ENCODE measurements at places on chromosomes 2 and 18.

DNA sequence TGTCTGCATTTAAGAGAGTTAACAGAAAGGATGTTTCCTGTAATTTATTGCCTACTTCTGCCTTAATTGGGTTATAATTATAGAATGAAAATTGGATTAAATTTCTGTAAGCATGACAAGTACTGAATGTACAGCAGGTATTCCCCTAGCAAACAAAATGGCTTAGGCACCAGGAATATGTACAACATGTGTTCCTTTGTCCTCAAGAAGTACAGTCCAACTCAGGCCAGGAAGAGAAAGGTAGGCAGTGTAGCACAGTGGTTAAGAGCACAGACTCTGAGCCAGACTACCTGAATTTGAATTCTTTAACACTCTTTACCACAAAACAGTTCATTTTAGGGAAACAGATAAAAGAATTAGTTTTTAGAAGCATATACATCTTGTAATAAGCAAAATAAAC, 43.1 kb downstream of the COX7A2L start:
- no peaks in the 10 kb centered on the region for H3K27me3 ChIP-seq
- no peaks in the 10 kb centered on the region for H3K4me1 ChIP-seq
- peaks cover 15% of the 10 kb centered on the region for H3K36me3 ChIP-seq
- H3K4me3 ChIP-seq = no peak overlapping the region
- H3K27ac ChIP-seq = no peak overlapping the region

- no peak overlapping the region for H3K27ac ChIP-seq
- H3K27me3 ChIP-seq = no peaks in the 10 kb centered on the region
- no peak overlapping the region for H3K4me3 ChIP-seq
- H3K4me1 ChIP-seq = no peaks in the 10 kb centered on the region
These were observed 1443.9 kb downstream of the SUCLG1 start for GRCh38 chr2:83015035-83015715.

GRCh38 chr18:3491981-3492555, 42.1 kb downstream of the TGIF1 start:
- H3K27me3 ChIP-seq = peaks cover 14% of the 10 kb centered on the region
- H3K36me3 ChIP-seq = no peaks in the 10 kb centered on the region
- no peak overlapping the region for H3K4me3 ChIP-seq
- H3K4me1 ChIP-seq = no peaks in the 10 kb centered on the region
- no peak overlapping the region for H3K27ac ChIP-seq

GRCh38 chr2:169039702-169040101, 8.6 kb upstream of the ABCB11 start:
- H3K27me3 ChIP-seq = no peaks in the 10 kb centered on the region
- H3K4me3 ChIP-seq = no peak overlapping the region
- H3K36me3 ChIP-seq = no peaks in the 10 kb centered on the region
- no peaks in the 10 kb centered on the region for H3K4me1 ChIP-seq

GRCh38 chr2:74833418-74834233, at the start of gene HK2:
Gene HK2 (plus strand): TSS chr2:74834127. CDS start chr2:74834581, 454 bp downstream.
- H3K36me3 ChIP-seq = no peaks in the 10 kb centered on the region
- peak within 1 kb of the TSS; percentile 89 for H3K27ac ChIP-seq
- H3K4me1 ChIP-seq = peaks cover 20% of the 10 kb centered on the region
- DNase-seq = peak; percentile 85

DNA sequence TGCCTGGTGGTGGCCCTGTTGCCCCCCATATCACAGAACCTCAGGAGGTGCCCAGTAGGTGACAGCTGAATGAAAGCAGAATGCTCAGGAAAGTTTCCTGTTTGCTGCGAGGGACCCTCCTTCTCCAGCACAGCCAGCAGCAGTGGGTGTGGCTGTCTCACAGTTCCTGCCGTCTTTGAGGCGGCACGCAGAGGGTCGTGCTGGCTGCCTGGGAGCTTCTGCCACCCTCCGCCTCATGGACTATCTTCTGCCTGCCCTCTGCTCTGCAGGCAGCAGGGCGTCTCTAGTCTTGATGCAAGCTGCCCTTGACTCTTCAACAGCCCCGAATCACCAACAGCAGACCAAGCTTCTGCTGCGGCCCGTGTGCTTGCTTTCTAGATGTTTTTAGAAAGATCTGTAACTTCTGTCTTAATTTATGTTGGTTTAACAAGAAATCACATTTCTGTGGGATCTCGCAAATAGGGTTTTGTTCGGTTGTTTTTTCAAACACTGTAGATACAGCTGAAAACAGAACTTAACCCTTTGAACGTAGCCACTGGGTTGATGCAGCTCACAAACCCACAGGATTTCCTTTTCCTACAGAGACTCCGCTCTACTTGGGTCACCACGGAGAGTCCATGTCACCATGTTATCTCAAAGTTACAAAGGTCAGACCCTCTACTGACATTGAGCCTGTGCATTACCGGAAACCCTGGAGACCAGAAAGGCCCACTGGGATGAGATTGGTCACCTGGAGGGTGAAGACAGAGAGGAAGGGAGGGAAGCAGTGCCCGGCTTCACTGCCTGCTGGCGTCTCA, 144.9 kb downstream of the ACOXL start:
- DNase-seq = no peak
- H3K36me3 ChIP-seq = no peaks in the 10 kb centered on the region
- no peak overlapping the region for H3K27ac ChIP-seq
- no peaks in the 10 kb centered on the region for H3K4me1 ChIP-seq
- no peaks in the 10 kb centered on the region for H3K27me3 ChIP-seq

DNA sequence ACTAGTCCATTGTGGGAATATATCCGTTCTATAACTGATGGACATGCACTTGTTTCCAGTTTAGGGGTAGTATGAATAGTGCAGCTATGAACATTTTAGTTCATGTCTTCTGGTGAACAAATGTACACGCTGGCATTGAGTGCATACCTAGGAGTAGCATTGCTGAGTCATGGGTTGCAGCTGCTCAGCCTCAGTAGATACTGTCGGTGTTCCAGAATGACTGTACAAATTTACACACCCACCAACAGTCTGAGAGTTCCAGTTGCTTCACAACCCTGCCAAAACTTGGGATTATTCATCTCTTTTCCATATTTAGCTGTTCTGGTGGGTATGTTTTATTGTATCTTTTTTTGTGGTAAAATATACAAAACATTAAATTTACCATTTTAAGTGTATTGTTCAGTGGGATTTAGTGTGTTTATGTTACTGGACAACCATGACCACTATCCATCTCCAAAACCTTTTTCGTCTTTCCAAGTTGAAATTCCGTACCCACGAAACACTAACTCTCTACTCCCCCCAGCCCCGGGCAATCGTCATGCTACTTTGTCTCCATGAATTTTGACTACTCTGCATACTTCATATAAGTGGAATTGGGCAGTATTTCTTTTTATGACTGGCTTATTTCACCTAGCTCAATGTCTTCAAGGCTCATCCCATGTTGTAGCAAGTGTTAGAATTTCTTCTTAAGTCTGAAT, 281.0 kb downstream of the PRKCE start:
- H3K4me1 ChIP-seq = peaks cover 14% of the 10 kb centered on the region
- H3K27ac ChIP-seq = no peak overlapping the region
- no peak for DNase-seq
- H3K4me3 ChIP-seq = no peak overlapping the region
- H3K27me3 ChIP-seq = peaks cover 2% of the 10 kb centered on the region

DNA sequence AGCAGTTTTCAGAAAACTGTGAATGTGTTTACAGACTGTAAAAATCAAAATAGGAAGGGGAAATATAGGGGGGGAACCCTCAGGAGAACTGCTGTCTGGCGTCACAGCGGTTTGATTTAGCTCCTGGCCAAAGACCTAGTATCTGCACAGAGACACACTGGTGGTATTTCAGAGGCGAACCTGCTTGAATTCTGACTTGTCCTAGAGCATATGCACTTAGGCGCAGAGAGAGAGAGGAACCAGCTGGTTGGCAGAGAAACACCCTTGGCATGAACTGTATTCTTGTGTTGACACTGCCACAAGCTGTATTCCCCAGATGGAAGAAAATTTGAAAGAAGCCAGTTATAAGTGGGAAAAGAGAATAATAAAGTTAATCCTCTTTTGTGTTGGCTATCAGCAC, 506.5 kb upstream of the NRP2 start:
- H3K4me3 ChIP-seq = no peak overlapping the region
- H3K4me1 ChIP-seq = peaks cover 13% of the 10 kb centered on the region
- no peaks in the 10 kb centered on the region for H3K36me3 ChIP-seq
- no peak overlapping the region for H3K27ac ChIP-seq
- DNase-seq = no peak

GRCh38 chr2:48112911-48113680, 206.8 kb upstream of the FBXO11 start:
- DNase-seq = no peak
- peak overlapping the region; percentile 81 for H3K27ac ChIP-seq
- peaks cover 17% of the 10 kb centered on the region for H3K4me1 ChIP-seq
- H3K4me3 ChIP-seq = peak overlapping the region; percentile 76
- H3K36me3 ChIP-seq = no peaks in the 10 kb centered on the region

DNA sequence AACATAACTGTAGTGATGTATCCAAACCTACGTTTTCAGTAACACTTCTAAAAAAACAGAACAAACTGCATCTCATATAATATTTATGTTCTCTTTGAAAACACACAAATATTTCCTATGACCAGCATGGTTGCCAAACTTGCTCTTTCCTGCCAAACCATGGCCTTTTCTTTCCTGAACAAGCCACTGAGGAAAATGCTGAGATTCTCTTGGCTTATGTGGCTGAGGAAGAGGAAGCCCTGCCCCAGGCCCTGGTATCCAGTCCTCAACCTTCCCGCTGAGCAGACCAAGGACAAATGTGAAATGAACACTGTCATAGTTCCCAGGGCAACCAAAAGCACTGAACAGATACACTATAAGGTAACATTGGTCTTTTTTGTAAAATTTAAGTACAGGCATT, 35.9 kb upstream of the NARS1 start:
- no peak overlapping the region for H3K27ac ChIP-seq
- peaks cover 25% of the 10 kb centered on the region for H3K36me3 ChIP-seq
- no peak for DNase-seq
- no peaks in the 10 kb centered on the region for H3K4me1 ChIP-seq
- H3K27me3 ChIP-seq = no peaks in the 10 kb centered on the region
